Head of caudate nucleus (tissue), 42 donors: ENCODE measurements at places on chromosomes 2 and 18.

- DNase-seq = no peak
Observed at GRCh38 chr2:14831458-14831857, 198.9 kb downstream of the LRATD1 start.

DNA sequence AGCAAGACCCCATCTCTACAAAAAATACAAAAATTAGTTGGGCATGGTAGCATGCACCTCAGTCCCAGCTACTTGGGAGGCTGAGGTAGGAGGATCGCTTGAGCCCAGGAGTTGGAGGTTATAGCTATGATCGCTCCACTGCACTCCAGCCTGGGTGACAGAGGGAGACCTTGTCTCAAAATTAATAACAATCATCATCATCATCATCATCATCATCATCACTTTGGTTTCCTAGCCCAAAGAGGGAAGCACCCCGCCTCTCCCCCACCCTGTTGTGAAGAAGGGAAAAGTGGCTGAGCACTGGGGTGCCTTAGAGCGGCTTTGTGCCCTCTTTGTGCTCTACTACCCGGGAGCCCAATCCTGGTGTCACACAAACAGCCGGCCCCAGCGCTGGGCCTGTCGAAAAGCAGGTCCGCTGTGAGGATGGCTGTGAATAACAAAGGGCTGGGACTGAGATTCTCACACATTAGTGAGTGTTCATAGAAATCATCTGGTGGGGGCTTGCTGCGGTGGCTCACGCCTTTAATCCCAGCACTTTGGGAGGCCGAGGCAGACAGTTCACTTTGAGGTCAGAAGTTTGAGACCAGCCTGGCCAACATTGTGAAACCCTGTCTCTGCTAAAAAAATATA, 42.6 kb upstream of the ASXL2 start:
- no peak for DNase-seq

- no peak for DNase-seq
Observed at GRCh38 chr2:199440118-199440517, 17.6 kb downstream of the SATB2 start.

GRCh38 chr2:32168513-32168912, 2.8 kb downstream of the SLC30A6 start:
- no peak for DNase-seq

GRCh38 chr2:142714600-142714999, 162.9 kb upstream of the KYNU start:
- no peak for DNase-seq

DNA sequence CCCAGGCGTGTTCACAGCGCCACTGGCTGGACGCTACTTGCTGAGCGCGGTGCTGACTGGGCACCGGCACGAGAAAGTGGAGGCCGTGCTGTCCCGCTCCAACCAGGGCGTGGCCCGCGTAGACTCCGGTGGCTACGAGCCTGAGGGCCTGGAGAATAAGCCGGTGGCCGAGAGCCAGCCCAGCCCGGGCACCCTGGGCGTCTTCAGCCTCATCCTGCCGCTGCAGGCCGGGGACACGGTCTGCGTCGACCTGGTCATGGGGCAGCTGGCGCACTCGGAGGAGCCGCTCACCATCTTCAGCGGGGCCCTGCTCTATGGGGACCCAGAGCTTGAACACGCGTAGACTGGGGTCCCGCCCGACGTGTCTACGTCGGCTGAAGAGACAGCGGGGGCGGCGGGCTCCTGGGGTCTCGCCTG, 891 bp upstream of the KHK start:
- DNase-seq = peak; percentile 89

GRCh38 chr2:113965644-113966043, 75.8 kb downstream of the ACTR3 start:
- no peak for DNase-seq

DNA sequence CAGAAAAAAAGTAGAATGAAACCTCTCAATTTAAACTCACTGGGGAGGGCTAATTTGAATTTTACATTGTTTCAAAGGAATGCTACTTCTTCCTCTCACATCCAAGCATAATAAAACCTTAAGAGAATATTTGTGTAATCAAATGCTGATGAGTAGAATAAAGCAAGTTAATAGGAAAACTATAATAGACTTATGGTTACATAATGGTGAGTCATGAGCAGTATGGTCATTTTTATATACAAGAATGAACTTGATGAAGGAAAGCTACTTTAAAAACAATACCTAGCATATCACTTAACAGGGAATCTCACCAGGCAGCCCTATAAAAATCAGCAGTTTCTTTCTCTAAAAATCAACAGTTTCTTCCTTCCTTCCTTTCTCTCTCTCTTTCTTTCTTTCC, 80.3 kb downstream of the VSNL1 start:
- DNase-seq = no peak
